PC-9 (cell line): ENCODE measurements at places on chromosomes 1 and 21.
A peak's percentile ranks its signal among the peaks of the same experiment; 100 is the strongest.

GRCh38 chr1:30325999-30326398 is 397.4 kb downstream of the MATN1 start:
- no peak for DNase-seq

- peak; percentile 84 for DNase-seq
Observed at GRCh38 chr1:28193701-28194161, 17.2 kb upstream of the PTAFR start.

DNA sequence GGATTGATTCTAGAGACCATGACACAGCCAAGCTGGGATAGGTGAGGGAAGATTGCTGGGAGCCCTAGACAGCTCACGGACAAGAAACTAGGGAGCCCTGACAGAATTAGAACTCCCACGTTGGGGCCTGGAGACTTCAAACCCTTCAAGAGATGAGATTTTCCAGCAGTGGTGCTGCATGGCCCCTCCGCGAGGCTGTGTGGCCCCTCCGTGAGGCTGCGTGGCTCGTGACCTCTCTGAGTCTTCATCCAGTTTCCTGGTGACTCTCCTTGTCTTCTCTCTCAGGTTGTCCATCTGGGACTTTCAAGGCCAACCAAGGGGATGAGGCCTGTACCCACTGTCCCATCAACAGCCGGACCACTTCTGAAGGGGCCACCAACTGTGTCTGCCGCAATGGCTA is 109.9 kb downstream of the LACTBL1 start:
- DNase-seq = no peak

DNA sequence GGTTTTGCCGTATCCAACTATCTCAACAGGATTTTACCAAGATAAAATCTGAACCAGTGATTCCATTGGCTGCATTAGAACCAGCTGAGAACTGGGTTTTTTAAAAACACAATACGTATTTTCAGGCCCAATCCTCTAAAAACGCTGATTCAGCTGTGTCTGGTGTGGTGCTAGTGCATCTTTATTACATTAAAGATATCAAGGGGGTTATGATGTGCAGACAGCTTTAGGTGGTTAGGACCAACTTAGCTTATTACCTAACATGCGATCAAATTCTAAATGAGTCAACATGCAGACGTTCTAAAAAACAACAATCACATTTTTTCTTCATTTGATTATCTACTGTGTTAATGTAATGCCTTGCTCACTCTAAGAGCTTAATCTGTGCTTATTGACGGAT is 32.0 kb upstream of the EXO1 start:
- DNase-seq = no peak

DNA sequence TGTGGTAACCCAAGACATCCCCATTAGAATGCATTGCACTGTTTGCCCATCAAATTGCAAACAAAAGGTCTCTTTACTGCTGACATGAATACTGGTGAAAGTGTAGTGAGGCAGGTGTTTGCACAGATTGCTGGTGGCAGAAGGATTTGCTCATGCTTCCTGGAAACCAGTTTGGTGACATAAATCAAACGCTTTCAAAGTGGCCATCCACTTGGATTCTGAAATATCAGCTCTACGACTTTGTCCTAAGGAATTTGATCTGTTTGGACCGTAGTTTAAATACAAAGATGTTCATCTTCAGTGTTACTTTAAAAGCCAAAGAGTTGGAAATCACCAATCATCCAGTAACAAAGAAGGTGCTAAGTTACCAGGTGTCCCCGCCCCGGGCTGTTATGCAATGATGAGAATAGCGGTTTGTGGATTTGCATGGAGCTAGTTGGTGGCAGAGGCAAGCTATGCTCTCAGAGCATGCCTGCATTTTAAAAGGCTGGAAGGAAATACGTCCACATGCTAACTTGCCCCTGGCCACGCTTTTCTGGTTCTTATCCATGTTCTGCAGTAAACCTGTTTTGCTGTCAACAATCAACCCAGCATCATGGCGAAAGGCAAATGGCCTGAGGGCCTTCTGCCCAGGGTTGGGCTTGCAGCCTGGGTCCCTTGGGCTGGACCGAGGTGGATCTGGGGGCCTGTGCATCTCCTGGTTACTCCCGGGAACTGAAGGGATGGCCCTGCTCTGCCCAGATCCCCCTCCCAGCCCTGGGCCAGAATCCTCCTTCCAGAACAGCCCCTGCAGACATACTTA is 49.2 kb downstream of the UMODL1 start:
- DNase-seq = peak; percentile 95

GRCh38 chr1:219990782-219991510 is 55.4 kb downstream of the EPRS1 start:
- no peak for DNase-seq

GRCh38 chr1:44249543-44249942 is 36.3 kb downstream of the DMAP1 start:
- no peak for DNase-seq

- DNase-seq = no peak
Observed at GRCh38 chr1:117629625-117630422, 24.0 kb downstream of the TENT5C start.

GRCh38 chr1:161073474-161074121 is 3.9 kb upstream of the ARHGAP30 start:
- DNase-seq = no peak

DNA sequence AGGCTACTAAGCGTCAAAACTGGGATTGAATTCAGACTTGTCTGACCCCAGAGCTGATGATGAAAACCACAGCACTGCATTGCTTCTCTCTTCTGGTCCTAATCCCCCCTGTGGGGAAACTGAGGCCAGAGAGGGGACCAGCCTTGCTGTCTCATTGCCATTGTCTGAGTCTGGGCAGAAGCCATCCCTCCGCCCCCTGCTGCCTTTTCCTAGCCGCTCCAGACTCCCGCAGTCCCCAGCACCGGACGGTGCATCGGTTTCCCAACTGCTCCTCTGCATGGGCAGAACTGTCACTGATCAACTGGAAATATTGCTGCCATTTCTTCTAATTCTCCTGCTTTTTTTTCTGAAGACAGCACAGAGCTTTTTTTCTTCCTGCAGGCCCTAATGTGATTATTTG is 157.4 kb downstream of the ACTL8 start:
- DNase-seq = no peak

GRCh38 chr1:226095286-226095685 is 32.8 kb downstream of the H3-3A start:
- DNase-seq = no peak

- DNase-seq = no peak
Observed at GRCh38 chr1:233639611-233640010, 25.7 kb downstream of the KCNK1 start.
